ENCODE measurements at places on chromosomes 11 and 22.

- no peak for DNase-seq
Measured at GRCh38 chr11:28017816-28018215, 90.1 kb downstream of the KIF18A start.

DNA sequence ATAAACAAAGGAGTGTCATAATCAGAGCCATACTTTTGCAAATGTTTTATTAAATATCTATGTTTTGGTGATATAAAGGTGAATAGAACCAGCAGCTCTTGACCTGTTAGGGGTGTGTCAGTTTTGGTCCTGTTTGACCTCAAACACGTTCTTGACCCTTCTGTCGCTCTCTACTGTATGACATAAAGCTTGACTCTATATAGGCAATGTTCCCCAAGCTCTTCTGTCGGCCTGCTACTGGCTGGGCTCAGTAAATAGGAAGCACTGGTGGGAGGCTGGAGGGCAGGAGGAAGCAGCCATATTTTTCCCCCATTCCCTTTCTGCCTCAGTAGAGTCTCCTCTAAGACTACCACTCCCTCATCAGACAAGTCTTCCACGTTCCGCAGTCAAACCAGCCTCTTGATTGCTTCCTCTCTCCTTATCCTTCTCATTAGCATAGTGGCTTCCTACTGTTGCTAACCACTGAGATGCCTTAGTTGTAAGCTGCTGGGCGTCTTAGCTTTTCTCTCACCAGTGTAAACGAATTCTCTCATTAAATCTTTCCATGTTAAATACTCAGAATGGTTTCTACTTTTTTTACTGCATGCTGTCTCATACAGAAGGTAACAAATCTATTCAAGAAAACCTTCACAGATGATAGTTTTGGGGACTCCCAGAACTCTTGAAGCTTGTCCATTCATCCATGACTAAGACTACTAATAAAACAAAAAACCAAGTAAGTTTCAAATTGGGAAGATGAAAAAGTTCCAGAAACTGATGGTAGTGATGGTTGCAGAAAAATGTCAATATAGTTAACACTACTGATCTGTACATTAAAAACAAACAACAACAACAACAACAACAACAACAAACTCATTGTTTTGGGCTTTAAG lies 3.3 kb downstream of the NPAT start:
- no peak for DNase-seq

DNA sequence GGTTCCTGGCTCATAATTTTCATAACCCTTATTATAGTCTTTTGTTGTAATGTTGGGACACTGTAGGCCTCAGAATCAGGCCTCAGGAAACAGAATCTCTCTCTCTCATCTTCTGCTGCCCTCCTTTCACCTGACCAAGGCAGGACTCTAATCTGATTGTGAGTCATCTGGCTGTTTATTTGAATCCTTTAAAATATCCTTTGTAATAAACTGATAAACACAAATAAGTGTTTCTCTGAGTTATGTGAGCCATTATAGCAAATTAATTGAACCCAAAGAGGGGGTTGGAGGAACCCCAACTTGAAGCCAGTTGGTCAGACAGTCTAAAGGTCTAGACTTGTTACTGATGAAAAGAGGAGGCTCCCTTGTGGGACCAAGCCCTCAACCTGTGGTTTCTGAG lies 30.6 kb downstream of the ACER3 start:
- no peak for DNase-seq

DNA sequence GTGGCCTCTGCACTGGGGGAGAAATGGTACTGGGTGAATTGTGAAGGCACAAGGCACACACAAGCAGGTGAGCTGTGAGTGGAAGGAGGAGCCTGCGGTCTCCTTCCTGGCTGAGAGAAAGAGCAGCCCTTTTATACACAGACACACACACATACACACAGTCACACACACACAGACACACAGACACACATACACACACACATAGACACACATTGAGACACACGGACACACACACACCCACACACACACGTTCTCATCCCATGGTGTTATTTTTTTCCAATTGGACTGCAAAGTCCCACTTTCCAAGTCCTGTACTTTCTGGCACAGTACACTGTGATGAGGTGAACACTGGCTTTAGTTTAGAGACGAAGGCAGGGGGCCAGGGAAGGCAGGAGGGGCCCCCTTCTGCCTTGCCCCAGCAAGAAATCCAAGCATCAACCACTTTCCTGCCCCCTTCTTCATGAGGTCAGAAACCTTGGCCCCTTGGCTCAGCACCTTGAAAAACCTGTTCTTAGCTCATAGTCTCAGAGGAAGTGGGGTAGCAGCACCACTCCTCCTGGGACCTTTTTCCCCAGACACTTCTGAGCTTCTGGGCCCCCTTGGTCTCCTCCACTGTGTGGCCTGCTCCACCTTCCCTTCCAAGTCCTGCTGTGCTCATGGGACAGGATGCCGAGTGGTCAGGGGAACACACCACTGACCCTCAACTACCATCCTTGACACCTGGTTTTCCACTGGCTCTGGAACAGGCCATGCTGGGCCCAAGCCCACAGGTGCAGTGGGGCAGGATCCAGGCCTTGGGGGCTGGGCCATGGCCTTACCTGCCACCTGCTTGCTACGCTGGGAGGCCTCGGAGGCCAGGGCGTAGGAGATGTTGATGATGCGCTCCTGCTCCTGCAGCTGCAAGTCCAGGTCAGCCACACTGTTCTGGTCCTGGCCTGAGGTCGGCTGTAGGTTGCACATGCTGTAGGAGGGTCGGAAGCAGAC lies 43.8 kb downstream of the C11orf58 start:
- DNase-seq = no peak

DNA sequence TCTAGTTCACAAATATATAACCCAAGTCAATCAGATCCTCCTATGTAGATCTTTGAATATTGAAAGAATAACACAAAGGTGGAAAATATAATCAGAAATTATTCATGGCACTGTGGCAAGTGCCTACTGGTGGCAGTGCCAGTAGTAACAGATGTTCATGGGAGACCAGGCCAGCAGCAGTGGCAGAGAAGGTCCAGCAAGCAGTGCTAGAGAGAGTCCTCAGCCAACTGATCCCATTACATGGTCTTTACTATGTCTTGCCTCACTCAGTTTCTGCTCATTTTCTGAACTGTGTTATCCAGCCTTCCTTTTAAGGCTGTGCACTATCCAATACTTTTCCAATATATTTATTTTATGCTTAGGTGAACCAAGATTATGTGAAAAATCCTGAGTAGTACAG lies 124.9 kb downstream of the MRTFA start:
- DNase-seq = no peak

- DNase-seq = no peak
Measured at GRCh38 chr11:44753961-44754645, 27.3 kb downstream of the TSPAN18 start.

GRCh38 chr11:76676636-76677457 lies 6.3 kb upstream of the LRRC32 start:
- no peak for DNase-seq

DNA sequence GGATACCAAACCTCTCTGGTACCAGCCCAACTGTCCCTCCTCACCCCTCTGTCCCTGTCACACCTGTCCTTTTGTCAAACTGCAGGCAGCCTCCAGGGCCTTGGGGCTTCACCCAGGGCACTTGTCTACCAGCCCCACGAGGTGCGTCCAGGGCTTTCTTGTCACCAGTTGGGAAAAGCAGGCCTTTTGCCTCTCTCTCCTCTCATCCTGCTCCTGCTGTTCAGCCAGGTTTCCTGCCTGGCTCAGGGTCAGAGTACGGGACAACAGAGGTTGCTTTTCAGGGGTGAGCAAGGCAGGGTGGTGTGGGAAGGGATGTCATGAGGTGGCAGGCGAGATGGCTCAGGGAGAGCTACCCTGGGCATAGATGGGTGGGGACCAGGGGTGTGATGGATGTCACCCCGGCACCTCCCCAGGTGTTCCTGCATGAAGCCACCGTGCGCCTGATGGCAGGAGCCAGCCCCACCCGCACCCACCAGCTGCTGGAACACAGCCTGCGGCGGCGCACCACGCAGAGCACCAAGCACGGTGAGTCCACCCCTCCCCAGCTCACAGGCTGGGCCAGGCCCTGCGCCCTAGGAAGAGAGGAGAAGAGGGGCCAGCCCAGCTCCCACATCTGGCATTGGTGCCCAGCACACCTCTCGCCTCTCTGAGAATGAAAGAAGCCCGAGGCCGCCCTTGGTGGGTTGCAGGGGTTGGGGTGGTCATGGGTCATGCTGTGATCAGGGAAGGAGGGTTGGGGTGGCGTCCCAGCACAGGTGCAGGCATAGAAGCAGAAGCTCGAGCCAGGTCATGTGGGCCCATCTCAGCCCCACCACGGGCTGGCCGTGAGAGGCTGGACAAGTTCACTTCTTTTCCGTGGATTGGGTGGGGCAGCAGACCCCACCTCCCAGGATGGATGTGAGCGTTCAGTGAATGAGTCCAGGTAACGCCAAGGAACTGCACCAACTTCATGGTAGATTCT lies 10.1 kb downstream of the SHISA8 start:
- DNase-seq = no peak

DNA sequence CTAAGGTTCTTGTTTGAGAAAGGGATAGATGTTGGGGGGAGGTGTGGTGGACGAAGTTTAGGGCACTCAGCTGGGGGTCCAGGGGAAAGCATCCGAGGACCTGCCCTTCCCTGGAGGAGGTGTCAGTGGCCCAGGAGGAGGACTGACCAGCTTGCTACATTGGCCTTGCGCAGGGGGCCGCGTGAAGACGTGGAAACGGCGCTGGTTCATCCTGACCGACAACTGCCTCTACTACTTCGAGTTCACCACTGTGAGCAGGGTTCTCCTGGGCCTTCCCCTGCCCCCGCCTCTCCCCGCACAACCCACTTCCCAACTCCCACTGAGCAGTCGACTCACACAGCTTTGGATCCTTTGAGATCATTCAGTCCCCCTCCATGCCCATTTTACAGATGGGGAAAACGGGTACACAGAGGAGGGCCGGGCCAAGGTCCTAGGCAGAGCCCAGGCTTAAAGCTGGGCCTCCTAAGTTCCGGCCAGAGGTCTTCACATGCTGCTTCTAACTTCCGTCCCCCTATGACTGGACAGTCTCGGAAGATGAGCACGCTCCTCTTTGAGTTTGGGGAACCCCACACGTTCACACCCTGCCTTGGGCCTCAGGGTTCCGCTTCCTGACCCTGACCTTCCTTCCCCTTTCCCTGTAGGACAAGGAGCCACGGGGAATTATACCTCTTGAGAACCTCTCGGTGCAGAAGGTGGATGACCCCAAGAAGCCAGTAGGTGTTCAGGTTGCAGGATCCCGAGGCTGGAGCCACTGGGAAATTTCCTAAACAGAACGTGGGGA lies 28.7 kb downstream of the CYTH4 start:
- no peak for DNase-seq

DNA sequence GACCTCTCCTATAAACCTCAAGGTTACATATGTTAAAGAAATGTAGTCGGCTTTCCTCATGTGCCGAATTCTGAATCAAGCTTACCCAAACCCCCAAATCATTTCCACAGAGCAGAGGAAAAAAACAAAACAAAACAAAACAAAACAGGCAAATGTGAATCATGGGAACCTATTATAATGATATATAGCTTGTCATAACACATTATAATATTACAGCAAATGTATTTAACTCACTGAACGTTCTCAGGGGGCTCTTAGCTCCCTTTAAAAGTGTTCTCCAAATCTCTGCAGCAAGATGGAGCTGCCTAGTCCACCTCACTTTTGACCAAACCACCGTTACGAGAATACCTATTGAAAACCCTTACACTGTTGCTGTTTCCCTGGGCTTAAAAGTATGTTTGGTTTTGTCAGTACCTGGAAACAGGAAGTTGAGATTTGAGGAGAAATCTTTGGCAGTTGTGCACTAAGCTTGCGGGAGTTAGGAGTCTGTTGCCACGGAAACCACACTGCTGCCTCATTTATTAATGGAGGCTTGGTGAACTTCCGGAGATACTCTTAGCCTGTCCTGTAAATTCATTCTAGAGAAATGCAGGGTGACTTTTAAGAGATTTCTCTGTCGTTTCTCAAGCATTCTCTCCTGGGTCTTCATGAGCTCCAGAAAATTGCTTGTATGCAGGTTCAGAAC lies 167.0 kb upstream of the RASSF10 start:
- no peak for DNase-seq

DNA sequence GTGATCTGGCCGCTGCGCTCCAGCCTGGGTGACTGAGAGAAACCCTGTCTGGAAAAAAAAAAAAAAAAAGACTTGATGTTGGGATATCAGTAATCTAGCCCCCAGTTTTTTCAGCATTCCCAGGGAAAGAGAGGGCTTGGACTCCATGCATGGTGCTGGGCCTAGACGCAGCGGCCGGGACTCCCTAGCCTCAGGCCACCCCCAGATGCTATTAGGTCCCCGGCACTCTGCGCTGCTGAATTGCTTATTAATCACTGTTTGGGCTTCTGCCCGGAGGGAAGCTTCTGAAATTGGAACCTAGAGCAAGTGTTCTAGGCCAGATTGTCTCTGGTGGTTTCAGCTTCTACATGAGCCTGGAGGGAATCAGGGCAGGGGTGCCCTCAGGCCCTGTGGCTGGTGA lies 39.0 kb downstream of the SLCO2B1 start:
- no peak for DNase-seq

GRCh38 chr11:69442807-69443137 lies 38.7 kb upstream of the LINC01488 start:
- no peak for DNase-seq

DNA sequence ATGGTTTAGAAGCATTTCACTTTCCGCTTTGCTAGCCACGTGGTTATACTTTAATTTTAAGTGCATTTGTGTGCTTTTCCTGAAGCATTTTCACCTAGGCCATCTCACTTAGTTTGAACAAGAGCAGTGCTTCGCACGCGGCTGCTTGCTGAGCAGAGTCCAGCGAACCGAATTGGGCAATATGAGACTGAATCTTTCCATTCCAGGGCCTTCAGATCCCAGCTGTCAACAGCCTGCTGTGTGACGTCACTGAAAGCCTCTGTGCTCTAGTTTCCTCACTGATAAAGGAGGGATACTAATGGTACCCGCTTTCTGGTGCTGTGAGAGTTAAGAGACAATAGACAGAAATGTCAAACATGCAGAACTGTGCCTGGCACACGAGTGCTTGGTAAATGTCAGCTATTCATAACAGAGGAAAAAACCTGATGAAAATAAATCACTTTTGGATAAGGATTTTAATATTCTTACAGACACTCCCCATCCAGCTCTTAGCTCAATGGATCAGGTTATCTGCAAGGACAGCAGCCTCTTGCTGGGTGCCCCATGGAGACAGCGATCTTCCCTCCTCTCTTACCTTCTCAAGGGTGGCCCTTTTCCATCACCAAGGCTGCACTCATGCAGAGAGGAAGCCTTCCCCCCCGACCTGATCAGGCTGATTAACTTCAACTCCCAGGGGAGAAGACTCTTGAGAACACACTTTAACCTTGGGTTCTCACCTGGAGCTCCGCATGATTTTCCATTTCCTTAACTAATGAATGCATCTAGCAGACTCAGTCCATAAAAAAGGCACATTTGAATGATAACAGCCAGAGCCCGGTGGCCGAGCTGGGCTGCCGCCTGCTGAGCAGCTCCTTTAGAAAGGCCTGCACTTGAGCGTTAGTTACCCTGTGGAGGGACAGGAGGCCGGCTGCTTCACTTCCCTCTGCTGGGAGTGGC lies 3.5 kb upstream of the GLB1L3 start:
- no peak for DNase-seq

Measured in stimulated activated CD8-positive, alpha-beta memory T cell treated with anti-CD3 and anti-CD28 coated beads, Interleukin-7, amount 100 ng/mL, for 1 hour (primary cell).